ENCODE measurements at places on chromosomes 2 and 18. TPM values are rescaled to one million over a fixed set of nuclear protein-coding genes. Genes with fewer than 3 reads are reported as not detected.

GRCh38 chr2:47249157-47249900 lies 94.2 kb upstream of the STPG4 start:
- DNase-seq: no peak

The MAL gene
- 0.28 TPM for total RNA-seq

GRCh38 chr2:198285216-198285615 lies 480.8 kb downstream of the PLCL1 start:
- no peak for DNase-seq

GRCh38 chr2:39408351-39409136 lies 28.5 kb downstream of the MAP4K3 start:
- DNase-seq: no peak

The GAL3ST2 gene
- 0.55 TPM for total RNA-seq

DNA sequence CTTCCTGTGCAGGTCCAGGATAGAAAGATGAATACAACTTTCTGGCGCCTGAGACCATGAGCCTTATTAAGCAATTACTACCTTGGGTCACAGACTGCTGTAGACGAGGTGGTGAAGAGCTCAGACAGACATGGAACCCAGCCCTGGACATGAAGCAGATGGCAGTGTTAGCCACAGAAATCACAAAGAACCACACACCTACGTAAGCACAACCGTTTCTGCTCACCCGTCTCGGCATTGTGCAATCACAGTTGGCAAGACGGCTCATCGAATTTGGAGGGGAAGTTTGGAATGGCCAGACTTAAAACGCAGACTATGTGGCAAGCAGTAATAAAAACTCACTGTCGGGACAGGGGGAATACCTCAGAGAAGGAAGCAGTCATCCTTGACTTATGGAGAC lies 24.3 kb upstream of the ASPRV1 start:
- peak; percentile 83 for DNase-seq

The RNMT gene
- total RNA-seq: 7.9 TPM

The EPAS1 gene
- total RNA-seq: 127 TPM

DNA sequence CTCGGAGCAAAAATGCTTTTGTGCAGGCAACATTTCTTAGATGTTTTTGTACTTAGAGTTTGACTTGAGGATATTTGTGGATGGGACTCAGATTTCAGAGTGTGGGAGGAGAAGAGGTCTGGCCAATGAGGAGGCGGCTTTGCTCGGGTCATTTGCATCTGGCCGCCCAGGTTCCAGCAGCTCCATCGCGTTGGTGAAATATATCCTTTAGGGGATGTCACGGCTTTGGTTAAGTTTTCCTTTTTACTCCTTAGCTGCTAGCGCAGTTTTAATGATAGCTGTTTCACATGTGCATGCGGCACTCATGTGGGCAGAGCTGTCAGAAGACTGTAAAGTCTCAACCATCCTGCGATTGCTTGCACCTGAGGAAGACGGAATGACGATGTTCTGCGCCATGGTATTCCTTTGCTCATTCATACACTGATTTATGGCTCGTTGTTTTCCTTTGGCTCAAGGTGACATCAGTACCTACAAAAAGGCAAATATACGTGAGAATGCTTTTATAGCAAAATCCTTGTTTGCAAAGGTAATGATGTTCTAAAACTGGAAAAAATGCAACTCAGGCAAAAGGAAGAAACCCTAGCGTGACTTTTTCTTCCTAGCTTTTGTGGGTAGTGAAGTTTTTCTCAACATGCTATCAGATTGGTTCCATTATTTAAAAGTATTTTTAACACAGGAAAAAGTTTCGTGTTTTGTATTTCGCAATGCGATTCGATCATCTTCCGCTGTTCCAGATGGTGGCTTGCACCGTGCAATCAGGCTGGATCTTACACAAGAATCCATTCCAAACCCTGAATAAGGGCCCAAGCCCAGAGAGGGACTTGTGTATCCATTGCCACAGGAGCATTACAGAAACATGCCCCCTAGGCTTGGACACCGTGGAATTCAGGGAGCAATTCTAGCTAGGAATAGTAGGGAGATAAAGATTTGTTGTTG lies 70.5 kb upstream of the ZNF516 start:
- DNase-seq: no peak

GRCh38 chr2:149438330-149438960 lies 108.1 kb downstream of the LYPD6 start:
- DNase-seq: no peak

GRCh38 chr18:12369211-12369610 lies 7.8 kb downstream of the AFG3L2 start:
- no peak for DNase-seq

DNA sequence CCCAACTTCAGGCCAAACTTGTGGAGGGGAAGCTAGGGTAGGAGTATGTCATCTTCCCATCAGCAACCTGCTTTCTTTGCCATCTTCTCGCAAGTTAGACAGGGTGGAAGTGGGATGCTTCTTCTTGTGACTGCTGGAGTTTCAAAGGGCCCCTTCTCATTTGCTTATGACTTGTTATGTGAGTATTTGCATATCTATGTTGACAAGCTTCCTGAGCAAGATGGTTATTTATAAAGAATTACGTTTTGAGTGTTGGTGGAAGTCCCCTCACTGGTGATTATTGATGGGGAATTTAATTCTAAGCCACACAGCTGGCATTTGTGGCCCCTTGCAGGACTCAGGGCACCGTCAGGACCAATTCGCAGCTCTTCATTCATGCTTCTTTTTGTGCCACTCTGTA lies 791.0 kb downstream of the LRRTM4 start:
- DNase-seq: no peak

DNA sequence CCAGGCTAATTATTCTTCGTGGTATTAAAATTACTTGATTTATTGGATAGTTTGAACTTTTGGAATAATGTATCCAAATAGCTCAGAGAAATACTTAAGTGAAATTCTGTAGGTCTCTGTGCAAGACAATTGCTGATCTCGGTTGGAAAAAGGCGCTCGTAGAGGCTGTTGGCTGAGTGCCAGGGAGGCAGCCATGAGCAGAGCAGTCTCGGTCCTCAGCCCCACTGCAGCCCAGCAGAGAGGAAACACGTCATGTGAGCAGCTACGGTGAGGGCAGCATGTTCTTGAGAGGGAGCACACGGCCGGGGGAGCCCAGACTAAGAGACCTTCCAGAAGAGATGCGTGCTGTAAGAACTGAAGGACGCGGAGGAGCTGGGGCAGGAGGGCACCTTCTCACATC lies 42.5 kb downstream of the DCDC2C start:
- DNase-seq: no peak

The VPS54 gene
- 12.3 TPM for total RNA-seq

DNA sequence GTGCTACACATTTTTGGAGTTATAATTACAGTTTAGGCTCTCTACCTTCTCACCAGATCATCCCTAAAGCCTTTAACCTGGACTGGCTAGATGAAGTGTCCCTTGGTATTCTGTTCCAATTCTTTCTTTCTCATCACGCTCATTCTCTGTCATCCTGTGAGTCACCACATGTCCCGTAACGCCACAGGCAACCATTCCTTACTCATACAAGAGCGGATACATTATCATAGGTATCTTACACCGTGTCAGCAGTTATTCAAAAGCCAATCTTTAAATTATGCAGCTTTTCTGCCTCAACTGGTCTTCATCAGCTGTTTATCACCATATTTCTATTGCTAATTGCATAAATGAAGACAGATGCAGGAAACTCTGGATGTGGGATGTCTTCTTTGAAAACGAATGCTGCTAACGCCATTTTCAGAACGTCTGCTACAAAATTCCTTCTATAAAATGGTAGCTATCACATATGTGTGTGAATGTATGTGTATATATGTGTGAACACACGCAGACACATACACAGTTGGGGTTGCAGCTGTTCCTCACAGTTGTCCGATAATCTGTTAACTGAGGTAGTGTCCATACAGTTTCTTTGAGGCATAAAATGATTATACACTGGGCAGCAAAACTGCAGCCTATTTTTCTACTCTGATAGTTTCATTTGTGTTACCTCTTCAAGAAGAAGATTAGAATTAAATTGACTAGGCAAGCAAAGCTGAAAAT lies 47.9 kb downstream of the EML6 start:
- DNase-seq: no peak

DNA sequence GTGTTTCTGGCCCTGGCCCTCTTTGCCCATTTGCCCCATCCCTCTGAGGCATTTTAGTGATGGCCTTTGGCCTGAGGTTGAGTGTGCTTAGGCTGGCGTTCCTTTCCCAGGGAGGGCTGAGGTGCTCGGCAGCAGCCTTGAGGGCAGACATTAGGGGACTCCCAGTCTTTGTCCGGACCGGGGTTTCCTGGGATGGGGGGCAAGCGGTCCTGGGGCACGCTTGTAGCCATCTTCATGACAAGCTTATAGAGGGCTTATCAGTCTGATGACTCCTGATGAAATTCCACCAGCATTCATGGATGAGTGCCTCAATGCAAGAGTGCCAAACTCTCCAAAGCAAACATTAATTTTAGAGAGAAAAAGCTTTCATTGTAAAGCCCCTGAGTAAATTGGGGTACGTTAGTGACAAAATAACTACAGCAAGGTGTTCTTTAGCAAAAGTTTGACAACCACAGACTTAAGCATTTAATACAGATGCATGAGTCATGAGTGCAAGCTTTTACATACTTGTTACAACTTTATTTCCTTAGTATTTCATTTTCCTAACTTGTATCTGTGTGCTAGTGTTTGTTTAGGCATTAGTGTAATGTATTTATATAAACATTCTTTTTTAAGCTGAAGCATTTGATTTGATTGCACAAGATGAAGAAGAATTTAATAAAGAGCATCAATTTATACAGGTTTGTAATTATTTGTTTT lies 45.6 kb downstream of the CEP192 start:
- DNase-seq: no peak

The CYRIA gene
- total RNA-seq: 1.7 TPM

DNA sequence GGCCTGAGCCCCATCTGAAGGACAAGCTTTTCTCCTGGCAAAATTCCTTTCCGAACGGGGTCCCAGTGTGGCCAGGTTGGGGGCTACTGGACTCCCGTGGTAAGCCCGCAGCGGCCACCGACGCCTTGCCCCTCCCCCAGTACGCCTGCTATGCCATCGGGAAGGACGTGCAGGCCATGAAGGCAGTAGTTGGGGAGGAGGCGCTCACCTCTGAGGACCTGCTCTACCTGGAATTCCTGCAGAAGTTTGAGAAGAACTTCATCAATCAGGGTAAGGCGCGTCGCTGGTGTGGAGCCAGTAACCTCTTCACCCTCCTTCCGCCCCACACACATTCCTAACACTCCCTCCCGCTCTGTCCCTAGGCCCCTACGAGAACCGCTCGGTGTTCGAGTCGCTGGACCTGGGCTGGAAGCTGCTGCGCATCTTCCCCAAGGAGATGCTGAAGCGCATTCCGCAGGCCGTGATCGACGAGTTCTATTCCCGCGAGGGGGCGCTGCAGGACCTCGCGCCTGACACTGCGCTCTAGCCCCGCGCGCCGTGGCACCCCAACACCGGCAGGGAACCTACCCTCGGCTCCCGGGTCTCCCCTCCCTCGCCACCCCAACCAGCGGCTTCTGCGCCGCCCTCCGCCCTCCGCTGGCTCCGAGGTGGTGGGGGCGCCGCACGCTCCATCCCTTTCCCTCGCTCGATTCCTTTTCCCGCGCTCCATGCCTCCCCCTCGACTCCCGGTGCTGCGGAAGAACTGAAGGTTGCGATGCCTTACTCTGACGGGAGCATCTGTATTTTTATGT lies 13.6 kb upstream of the ANKRD53 start:
- DNase-seq: peak; percentile 54

The GULP1 gene
- total RNA-seq: 1.2 TPM

DNA sequence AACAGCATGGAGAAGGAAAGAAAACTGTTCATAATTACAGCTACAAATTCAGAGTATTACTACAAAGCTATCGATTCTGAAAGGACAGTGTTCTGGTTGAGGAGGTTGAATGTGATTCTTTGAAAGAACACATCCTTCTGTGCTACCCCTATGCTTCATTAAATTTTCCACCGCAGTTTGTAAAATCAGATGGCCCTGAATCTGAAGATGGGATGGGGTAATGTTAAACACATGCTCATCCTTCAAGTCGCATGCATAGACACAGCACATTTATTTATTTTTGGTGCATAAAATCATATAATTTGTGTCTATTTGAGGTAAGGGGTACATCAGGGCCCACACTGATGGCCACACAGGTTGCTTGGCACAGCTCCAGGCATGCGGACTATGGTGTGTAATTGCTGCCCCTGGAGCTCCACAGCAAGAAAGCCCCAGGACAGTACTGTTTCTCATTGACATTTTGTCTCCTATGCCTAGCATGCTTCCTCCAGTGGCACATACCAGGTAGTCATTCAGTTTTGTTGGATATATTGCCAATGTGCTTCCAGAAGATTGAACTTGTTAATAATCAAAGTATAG lies 238.8 kb upstream of the TANK start:
- DNase-seq: no peak

GRCh38 chr18:49769047-49769728 lies 44.1 kb downstream of the ACAA2 start:
- no peak for DNase-seq

The FAM124B gene
- 2.1 TPM for total RNA-seq

The DTNB gene
- total RNA-seq: 14.3 TPM

The EMILIN1 gene
- total RNA-seq: 16.0 TPM
